Sigmoid colon (tissue), 7 donors: ENCODE measurements at places on chromosomes 2 and 18. TPM values are rescaled to one million over a fixed set of nuclear protein-coding genes. Genes with fewer than 3 reads are reported as not detected.

The SIX2 gene
- 1.7 TPM for total RNA-seq

The ERMN gene
- total RNA-seq: 0.27 TPM

The ZSWIM2 gene
- not detected for total RNA-seq

The TSGA10 gene
- total RNA-seq: 3.3 TPM

The PLCL1 gene
- 20.0 TPM for total RNA-seq

The OTOF gene
- total RNA-seq: not detected

The FZD7 gene
- 46.4 TPM for total RNA-seq

The HOXD4 gene
- 8.0 TPM for total RNA-seq

The KIF5C gene
- total RNA-seq: 8.3 TPM

The TNFAIP6 gene
- total RNA-seq: 4.1 TPM

The GPR39 gene
- total RNA-seq: not detected

The ZNF407 gene
- total RNA-seq: 16.3 TPM

The CFAP65 gene
- not detected for total RNA-seq

The SGPP2 gene
- 0.49 TPM for total RNA-seq

The ZC3H6 gene
- 18.3 TPM for total RNA-seq

The PDE1A gene
- 37.1 TPM for total RNA-seq

The CHN1 gene
- total RNA-seq: 11.4 TPM

The RNU2-63P gene
- not detected for total RNA-seq

The MOGAT1 gene
- total RNA-seq: not detected

The COL3A1 gene
- total RNA-seq: 475 TPM

The CRYGD gene
- not detected for total RNA-seq

The LRATD1 gene
- total RNA-seq: 5.5 TPM

The IMP4 gene
- total RNA-seq: 130 TPM

The LGALSL gene
- 8.3 TPM for total RNA-seq

The DSC2 gene
- 1.9 TPM for total RNA-seq

The CCDC68 gene
- total RNA-seq: 3.1 TPM

The SPDYA gene
- 0.95 TPM for total RNA-seq

The TMEM37 gene
- 6.1 TPM for total RNA-seq

The SNORC gene
- total RNA-seq: 0.27 TPM

The ANKRD62 gene
- not detected for total RNA-seq
